ENCODE measurements at places on chromosomes 5 and 9.

DNA sequence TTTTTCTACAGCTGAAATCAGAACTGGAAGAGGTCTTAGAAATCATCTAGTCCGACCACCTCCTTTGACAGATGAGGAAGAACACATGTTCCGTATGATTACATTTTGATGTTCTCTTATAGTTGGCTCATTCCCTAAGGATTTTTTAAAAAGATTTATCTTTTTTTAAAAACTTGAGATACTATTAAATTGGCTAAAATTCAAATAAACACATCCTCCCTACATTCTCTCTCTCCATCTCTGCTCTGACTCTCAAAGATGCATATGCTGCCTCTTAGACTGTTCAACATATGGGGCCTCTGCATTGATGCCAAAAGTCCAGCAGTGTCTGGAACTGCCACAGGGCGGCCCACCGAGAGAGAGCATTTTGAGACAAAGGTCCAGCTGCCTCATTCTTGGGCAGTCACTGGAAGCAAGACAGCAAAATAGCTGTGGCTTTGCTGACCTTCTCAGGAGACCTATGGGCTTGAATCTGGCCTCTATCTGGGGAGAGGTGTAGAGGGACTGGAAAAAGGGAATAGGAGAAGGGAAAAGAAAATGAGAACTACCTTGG is 12.8 kb upstream of the TSSK1B start:
- H3K4me1 ChIP-seq = no peaks in the 10 kb centered on the region
- no peak for DNase-seq
- no peak overlapping the region for H3K27ac ChIP-seq

- H3K4me3 ChIP-seq = no peak overlapping the region
- H3K27ac ChIP-seq = no peak overlapping the region
- no peaks in the 10 kb centered on the region for H3K4me1 ChIP-seq
- DNase-seq = no peak
Observed at GRCh38 chr9:95202076-95202681, 115.3 kb downstream of the FANCC start.

GRCh38 chr5:176818391-176819098 is 8.2 kb downstream of the UNC5A start:
- no peaks in the 10 kb centered on the region for H3K36me3 ChIP-seq
- H3K4me3 ChIP-seq = no peak overlapping the region
- H3K4me1 ChIP-seq = peaks cover 10% of the 10 kb centered on the region
- H3K27ac ChIP-seq = no peak overlapping the region
- peaks cover 57% of the 10 kb centered on the region for H3K27me3 ChIP-seq

- no peaks in the 10 kb centered on the region for H3K4me1 ChIP-seq
- H3K27ac ChIP-seq = no peak overlapping the region
- H3K36me3 ChIP-seq = peaks cover 21% of the 10 kb centered on the region
- H3K4me3 ChIP-seq = no peak overlapping the region
Observed at GRCh38 chr9:2765250-2765880, 48.1 kb downstream of the KCNV2 start.

GRCh38 chr5:91382530-91383026 is 539 bp downstream of the ARRDC3 start:
- H3K27ac ChIP-seq = peak overlapping the region; percentile 99
- no peak for DNase-seq
- H3K27me3 ChIP-seq = no peaks in the 10 kb centered on the region
- H3K36me3 ChIP-seq = peaks cover 9% of the 10 kb centered on the region

- H3K27me3 ChIP-seq = no peaks in the 10 kb centered on the region
- H3K4me3 ChIP-seq = no peak overlapping the region
- H3K4me1 ChIP-seq = no peaks in the 10 kb centered on the region
Observed at GRCh38 chr5:45862763-45863162, 166.6 kb upstream of the HCN1 start.

- H3K4me1 ChIP-seq = no peaks in the 10 kb centered on the region
- no peak overlapping the region for H3K27ac ChIP-seq
- peaks cover 3% of the 10 kb centered on the region for H3K27me3 ChIP-seq
- H3K4me3 ChIP-seq = no peak overlapping the region
Observed at GRCh38 chr5:169242175-169242848, 58.6 kb downstream of the SLIT3 start.

DNA sequence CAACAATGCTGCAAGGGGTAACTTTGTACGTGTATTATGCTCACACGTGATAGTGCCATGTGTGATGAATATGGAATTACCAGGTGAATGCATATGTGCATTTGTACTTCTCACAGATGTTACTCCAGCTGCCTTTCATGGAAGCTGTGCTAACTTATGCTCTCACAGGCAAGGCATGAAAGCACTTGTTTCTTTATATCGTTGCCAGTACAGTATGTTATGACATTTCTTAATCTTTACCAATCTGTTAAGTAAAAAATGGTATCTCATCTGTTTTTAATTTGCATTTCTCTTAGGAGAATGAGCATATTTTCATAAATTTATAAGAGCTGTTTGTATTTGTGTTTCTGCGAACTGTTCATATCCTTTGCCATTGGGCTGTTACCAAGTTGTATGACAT is 311.8 kb upstream of the DMRT1 start:
- no peak for DNase-seq
- no peaks in the 10 kb centered on the region for H3K27me3 ChIP-seq
- no peaks in the 10 kb centered on the region for H3K36me3 ChIP-seq
- no peak overlapping the region for H3K27ac ChIP-seq
- H3K4me1 ChIP-seq = peaks cover 2% of the 10 kb centered on the region
- H3K4me3 ChIP-seq = no peak overlapping the region

DNA sequence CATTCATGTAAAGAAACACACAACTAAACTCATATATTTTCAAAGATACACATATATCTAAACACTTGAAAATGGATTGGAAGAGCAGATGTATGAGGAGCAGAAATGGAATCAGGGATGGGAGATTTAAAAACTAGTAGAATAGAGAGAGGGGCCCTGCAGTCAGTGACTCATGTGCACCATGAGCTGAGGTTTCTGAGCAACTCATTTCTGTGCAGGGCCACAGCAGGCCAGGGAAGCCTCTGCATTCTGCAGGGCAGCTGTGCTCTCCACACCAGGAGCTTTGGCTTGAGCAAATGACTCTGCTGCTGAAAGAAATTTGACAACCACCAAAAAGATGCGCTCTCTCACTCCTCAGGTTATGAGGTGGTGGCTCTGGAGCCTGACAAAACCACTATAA is 27.1 kb downstream of the LHX6 start:
- H3K36me3 ChIP-seq = no peaks in the 10 kb centered on the region
- no peak overlapping the region for H3K27ac ChIP-seq
- DNase-seq = peak; percentile 43
- no peaks in the 10 kb centered on the region for H3K4me1 ChIP-seq

DNA sequence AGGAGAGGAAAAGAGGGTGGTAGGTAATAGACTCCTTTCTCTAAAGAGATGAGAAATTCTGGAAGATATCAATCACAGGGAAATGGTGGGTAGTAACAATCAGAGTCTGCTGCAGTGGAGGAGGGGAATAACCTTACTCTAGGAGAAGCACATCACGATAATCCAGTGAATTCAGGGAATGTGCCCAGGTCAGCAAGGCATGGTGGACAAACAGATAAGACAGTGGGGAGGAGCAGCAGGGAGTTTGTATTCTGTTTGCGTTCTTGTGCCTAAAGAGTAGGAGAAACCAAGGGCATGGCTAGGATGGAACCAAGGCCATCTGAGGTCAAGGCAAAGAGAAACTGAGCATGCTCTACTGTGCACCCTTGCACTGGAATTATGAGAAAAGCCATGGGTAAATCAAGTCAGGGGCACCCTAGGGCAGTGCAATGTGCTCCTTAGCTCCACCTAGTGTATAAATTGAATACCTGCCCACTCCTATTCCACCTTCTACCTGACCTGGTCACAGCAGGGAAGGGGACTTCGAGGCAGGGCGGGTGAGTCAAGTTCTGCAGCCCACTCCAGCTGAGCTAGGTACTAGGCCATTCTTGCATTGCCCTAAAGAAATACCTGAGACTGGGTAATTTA is 31.6 kb downstream of the RETREG1 start:
- H3K36me3 ChIP-seq = no peaks in the 10 kb centered on the region
- no peaks in the 10 kb centered on the region for H3K27me3 ChIP-seq
- no peak overlapping the region for H3K27ac ChIP-seq

DNA sequence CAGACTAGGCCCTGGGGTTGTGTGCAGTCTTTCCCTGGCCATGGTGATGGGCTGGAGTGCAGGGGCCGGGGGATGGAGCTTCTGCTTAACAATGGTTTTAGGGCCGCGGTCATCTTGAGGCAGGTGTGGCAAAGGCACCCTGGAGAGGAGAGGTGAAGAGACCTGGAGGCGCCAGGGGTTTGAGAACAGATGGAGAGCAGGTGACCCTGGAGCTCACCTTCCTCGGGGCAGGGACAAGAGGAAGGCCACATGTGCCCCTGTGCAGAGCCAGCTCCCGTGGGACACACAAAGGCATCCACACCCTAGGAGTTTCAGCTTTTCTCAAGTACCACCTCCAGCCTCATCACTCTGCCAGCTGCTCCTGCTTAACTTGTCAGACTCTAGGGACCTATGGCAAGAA is 46.4 kb upstream of the SH3GL2 start:
- no peak for DNase-seq
- H3K36me3 ChIP-seq = no peaks in the 10 kb centered on the region
- H3K27me3 ChIP-seq = no peaks in the 10 kb centered on the region
- no peak overlapping the region for H3K4me3 ChIP-seq

DNA sequence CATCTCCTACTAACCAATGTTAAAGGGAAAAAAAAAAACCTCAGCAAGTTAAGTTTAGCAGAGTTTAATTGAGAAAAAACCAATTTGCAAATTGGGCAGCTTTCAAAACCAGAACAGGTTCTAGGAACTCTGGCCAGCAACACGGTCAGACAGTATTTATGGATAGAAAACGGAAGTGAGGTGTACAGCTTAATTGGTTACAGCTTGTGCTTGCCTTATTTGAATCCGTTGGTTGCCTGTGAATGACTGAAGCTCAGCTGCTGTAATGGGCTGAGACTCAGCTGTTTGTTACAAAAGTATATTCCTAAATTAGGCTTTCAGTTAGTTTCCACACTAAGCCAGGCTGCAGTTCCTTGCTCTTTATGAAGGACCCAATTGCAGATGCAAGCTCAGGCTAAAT is 217.0 kb downstream of the SREK1 start:
- H3K4me3 ChIP-seq = no peak overlapping the region
- no peaks in the 10 kb centered on the region for H3K36me3 ChIP-seq
- H3K4me1 ChIP-seq = no peaks in the 10 kb centered on the region
- no peak overlapping the region for H3K27ac ChIP-seq
- DNase-seq = no peak

DNA sequence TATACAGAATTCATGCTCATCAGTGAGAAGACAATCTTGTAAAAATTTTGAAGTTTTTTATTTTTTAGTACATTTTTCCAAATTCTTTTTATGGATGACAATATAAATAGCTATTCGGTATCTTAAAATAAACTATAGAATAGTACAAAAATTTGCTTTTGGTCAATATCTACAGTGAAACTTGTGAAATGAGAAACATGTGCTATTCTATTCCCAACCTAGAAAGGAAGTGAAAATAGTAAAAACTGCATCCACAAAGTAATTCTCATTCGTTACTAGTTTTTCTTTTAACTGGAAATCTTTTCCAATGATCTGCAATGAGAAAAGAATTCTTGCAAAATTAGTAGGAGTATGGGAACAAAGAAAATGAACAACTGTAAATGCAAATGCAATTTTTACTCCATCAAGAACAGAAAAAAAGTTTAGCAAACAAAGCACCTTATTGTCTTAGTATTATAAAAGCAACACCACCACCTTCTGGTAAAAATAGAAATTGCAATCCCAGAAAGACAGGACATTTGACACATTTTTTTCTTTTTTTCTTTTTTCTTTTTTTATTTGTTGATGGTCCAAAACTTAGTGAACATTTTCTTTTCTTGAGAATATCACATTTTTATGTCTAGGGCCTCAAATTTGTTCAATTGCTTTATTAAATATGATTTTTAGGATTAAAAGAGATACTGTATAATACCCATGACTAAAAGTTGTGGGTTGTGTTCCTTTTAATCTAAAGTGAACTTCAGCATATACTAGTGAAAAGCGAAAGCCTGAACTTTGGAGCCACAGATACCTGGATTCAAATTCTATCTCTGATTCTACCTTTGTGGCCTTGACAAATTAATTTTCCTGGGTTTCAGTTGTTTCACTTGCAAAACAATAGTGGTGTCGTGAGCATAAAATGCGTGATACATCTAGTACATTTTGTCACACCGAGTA is 72.3 kb downstream of the SLCO4C1 start:
- H3K27me3 ChIP-seq = no peaks in the 10 kb centered on the region
- no peak overlapping the region for H3K4me3 ChIP-seq
- no peaks in the 10 kb centered on the region for H3K36me3 ChIP-seq
- no peak overlapping the region for H3K27ac ChIP-seq

DNA sequence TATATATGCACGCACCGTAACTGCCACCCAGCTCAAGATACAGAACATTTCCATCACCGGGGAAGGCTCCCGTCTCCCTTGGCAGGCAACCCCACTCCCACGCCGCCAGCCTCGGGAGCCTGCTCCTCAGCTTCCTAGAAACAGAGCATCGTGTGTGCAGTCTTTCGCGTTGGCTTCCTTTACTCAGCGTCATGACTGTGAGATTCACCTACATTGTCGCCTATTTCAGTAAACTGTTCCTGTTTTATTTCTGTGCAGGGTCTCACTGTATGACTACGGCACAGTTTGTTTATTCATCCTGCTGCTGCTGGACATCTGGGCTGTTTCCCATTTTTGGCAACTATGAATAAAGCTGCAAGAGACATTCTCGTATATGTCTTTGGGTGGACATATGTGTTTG is 90.7 kb downstream of the STK10 start:
- no peaks in the 10 kb centered on the region for H3K27me3 ChIP-seq
- peaks cover 99% of the 10 kb centered on the region for H3K36me3 ChIP-seq
- H3K27ac ChIP-seq = peak overlapping the region; percentile 57
- H3K4me3 ChIP-seq = no peak overlapping the region
- no peak for DNase-seq

DNA sequence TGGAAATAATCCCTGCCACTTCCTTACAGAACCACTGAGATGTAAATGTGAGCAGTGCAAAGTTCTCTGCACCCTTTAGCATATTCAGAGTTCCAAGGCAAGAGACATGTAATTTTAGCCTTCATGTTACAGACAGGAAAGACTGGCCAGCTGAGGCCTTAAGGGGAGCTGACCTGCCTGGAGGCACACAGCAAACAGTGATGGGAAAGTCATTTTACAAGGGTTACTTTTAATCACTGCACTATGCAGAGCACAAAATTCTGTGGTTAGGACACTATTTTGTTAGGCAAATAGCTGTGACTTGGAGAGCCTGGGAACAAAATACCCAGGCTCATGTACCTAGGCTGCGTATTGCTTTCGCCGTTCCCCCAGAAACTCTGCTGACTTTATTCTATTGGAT is 30.2 kb upstream of the TNIP1 start:
- peak overlapping the region; percentile 71 for H3K27ac ChIP-seq
- DNase-seq = peak; percentile 8
- peaks cover 96% of the 10 kb centered on the region for H3K36me3 ChIP-seq
- no peaks in the 10 kb centered on the region for H3K27me3 ChIP-seq
- H3K4me3 ChIP-seq = no peak overlapping the region

Measured in spleen (tissue), 13 donors.